ENCODE measurements at places on chromosomes 5 and 9.

- peak; percentile 20 for DNase-seq
Measured at GRCh38 chr5:129508606-129509005, 48.5 kb downstream of the ADAMTS19 start.

DNA sequence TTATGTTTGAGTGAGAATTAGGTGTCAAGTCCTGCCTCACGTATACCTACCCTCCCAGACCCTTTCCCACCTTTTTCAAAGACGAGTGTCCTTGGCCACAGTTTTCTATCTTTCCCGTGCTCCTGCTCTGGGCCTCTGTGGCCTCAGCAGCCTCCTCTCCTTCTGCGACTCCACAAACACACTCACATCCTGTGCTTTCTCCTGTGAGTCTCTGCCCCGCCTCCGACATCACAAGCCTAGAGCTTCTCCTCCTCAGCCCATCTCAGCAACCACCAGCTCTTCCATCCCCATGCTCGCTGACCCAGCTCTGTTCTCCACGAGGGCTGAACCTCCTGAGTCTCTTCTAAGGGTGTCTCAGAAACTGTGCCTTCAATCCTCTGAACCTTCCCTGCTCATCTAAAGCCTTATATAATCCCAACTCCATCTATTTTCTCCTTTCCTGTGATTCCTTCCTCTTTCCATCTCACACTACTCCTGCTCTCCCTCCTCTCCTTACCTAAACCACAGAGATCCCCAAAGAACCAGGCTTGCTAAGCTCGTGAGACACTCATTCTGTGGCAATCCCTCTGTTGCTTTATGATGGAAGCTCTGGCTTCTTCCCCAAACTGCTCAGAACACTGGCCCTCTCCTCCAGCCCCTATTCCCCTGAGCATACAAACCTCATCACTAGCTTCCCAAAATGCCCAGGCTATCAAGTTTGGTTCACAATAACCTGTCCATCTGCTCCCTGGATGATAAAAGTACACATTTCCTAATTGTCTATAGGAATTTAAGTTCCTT lies 55.2 kb downstream of the RASEF start:
- no peak for DNase-seq

GRCh38 chr9:116414374-116414773 lies 260.8 kb downstream of the PAPPA start:
- DNase-seq: no peak

DNA sequence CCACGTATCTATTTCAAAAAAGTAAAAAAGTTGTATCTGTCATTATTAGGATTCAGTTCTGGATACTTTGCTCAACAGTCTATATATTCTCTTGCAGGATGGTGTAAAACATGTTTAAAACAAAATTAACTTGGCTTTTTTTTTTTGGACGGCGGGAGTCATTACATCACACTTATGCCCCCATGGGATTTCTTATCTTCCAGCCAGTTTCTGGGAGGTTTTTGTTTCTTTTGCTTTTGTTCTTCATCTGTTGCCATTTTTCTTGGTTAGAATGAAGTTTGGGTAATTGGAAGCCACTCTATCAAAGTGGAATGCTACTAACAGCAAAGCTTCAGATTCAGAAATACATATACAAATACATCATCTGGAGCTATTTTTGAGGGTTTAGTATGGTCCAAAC lies 1.8 kb upstream of the STARD4 start:
- no peak for DNase-seq

GRCh38 chr5:180869587-180869986 lies 8.5 kb upstream of the ZFP62 start:
- no peak for DNase-seq

DNA sequence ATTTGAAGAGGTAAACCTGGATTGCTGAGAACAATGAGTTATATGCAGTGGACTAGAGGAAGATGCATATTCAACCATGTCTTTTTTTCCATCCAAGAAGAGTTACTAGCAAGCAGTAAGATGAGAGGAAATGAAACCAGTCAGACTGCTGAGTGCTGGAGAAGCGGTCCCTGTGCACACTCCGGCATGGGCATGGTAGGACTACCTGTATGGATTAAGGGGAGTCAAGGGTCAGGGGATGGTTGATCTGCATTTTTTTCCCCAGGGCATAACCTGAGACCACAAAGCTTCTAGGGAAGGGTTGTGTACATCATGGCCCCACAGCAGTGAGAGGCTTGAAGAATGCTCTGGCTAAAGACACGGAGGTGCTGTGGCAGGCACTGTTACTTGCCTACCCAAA lies 76.6 kb upstream of the ZNF169 start:
- DNase-seq: no peak

DNA sequence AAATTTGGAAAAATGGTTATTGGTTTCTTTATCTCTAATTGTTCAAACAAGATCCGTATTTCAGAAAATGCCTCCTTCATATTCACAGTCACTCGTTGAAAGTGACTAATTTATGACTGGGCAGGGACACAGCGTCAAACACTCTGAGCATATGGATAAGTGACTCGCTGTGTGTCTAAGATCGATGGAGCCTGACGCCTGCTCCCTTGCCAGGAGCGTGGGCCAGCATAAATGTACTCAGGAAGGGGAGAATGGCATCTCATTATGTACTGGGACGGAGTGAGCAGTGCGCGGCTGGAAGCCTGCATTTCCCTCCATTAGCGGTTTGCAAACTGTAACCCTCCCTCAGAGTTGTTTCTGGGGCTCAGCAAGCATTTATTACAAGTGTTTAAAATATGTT lies 79.8 kb upstream of the CAST start:
- peak; percentile 35 for DNase-seq

DNA sequence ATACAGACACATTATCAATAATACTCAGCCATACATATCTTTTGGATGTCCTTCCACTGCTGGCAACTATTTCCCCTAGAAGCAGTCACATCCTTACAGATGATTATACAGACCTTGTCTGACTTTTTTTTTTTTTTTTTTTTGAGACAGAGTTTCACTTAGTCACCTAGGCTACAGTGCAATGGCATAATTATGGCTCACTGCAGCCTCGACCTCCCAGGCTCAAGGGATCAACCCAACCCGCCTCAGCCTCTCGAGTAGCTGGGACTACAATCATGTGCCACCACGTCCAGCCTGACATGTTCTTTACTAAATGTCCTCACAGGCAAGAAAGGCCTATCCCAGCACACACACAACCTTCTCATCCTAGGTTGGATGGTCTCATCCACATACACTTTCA lies 24.0 kb downstream of the NR6A1 start:
- no peak for DNase-seq

- no peak for DNase-seq
Measured at GRCh38 chr5:96633820-96634219, 28.4 kb upstream of the CAST start.

- no peak for DNase-seq
Measured at GRCh38 chr5:34817558-34818351, 21.2 kb upstream of the TTC23L start.

- DNase-seq: no peak
Measured at GRCh38 chr9:91809581-91810285, 140.3 kb downstream of the ROR2 start.

DNA sequence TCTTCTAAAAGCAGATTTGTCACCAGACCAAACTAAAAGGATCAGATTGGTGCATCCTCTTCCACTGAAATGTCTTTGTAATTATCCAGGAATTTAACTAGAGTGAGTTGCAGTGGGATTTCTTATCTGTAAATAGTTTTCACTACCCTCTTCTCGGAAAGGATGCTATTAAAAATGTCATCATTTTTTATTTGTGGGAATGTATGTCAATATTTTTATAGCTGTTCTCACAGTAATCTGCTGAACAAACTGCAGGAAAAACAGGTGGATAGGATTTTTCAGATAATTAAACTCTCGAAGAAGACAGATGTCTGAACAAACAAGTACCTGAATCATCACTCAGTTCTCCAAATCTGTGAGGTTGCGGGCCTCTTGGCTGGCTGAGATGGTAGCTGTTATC lies 62.7 kb downstream of the RAB14 start:
- DNase-seq: no peak

DNA sequence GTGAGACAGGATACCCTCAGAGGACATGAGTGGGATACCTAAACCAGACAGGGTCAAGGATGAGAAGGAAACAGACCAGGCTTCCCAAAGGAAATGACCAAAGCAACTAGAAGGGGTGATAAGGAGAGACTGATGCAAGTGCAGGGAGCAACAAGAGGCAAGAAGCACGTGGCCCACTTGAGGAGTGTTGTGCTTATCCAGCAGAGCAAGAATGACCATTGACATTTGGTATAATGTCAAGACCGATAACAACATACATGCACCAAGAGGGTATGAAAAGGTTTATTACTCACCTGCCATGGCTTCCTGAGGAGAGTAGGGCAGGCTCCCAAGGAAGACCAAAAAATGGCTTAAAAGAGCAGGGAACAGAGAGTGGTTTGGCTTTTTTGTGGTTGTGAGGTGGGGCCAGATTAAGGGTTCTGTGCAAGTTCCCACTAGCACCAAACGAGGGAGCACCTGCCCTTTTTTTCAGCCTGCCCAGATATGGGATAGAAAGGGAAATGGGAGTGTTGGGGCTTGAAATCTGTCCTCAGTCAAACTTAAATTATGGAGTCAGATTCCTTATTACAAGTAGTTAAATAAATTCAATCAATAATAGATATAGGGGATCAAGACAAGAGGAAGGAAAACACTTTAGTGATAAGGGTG lies 513.6 kb downstream of the RASEF start:
- DNase-seq: no peak

- DNase-seq: no peak
Measured at GRCh38 chr5:100161868-100162267, 373.3 kb upstream of the FAM174A start.

DNA sequence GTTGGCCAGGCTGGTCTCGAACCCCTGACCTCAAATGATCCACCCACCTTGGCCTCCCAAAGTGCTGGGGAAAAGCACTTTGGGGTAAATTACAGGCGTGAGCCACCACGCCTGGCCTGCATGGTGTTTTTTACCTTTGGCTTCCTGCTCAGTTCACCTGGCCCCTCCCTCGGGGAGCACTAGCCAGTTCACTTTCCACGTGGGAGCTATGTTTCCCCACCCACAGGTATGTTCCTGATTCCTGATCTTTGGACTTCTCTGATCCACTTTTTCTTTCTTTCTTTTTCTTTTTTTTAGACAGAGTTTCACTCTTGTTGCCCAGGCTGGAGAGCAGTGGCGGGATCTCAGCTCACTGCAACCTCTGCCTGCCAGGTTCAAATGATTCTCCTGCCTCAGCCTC lies 15.8 kb downstream of the DAB2IP start:
- no peak for DNase-seq

DNA sequence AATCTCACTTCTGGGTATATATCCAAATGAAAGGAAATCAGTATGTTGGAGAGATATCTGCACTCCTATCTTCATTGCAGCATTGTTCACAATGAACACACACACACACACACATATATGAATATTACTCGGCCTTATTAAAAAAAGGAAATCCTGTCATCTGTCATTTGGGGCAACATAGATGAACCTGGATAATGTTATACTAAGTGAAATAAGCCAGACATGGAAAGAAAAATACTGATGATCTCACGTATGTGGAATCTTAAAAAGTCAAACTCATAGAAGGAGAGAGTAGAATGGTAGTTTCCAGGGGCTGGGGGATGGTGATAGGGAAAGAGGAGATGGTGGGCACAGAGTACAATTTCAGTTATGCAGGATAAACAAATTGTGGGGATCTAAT lies 100.3 kb downstream of the EMB start:
- DNase-seq: no peak

DNA sequence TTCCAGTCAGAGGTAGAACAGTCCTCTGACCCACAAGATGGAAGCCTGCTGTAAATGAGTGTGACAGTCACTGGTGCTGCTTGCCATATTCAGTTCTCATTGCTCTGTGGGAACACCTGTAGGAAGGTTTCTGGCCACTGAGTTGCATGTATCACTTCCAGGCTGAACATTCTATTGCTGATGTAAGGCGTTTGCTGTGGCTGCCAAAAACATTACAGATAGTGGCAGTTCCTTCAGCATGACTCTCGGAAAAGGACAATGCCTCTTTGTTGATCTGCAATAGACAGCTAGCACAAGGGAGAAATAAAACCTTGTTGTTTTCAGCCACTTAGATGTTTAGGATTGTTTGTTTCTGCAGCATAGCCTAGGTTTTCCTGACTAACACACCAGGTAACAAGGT lies 217.2 kb downstream of the AGTPBP1 start:
- DNase-seq: no peak

DNA sequence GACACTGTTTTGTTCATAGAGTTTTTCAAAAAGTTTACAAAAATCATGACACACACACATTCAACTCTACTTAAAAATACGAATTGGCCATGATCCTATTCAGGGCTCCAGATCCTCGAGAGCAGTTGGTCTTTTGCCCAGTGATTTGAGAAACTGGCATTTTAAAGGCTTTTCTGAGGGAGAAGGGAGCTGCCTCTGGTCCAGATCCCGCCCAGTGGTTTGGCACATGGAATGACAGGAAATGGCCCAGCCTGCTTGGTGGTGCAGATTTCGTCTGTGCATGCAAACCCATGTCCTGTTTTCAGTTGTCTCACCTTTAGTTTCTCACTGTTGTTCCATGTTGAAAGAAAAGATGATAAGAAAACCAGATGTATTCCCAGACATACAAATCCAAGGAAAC lies 3.6 kb downstream of the CAMK4 start:
- DNase-seq: peak; percentile 73

- peak; percentile 75 for DNase-seq
Measured at GRCh38 chr5:156479849-156480248, 152.9 kb downstream of the SGCD start.

DNA sequence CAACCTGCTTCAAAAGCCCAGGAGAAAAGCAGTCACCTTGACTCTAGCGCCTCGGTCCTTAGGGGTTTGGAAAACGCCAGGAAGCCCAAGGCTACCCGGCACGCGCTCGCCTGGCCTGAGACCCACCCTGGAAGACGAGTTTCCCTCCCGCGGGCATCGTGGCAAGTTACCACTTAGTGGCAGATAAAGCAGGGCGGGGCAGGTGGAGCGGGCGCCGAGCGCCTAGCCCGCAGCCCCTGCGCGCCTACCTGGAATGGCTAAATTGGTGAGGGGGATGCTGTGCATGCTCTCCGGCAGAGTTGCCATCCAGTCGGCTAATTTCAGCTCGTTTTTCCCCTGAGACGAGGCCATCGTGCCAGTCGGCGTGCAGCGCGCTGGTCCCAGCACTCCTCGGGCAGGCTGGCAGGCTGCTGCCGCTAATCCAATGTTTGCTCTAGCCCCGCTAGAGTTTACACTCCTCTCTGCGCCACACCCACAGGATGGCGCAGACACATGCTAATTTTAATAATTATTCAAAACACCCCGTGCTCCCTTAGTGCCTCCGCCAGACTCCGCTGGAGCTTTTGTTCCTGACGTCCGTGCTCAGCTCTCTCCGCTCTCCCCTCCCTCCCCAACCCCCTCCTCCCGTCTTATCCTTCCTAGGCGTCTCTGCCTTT lies at the start of gene PLCXD3:
Gene PLCXD3, minus strand, starts transcription at position 426 of the 656 bp plus-strand sequence. Its CDS starts 75 bp downstream, at position 351.
- peak; percentile 19 for DNase-seq

DNA sequence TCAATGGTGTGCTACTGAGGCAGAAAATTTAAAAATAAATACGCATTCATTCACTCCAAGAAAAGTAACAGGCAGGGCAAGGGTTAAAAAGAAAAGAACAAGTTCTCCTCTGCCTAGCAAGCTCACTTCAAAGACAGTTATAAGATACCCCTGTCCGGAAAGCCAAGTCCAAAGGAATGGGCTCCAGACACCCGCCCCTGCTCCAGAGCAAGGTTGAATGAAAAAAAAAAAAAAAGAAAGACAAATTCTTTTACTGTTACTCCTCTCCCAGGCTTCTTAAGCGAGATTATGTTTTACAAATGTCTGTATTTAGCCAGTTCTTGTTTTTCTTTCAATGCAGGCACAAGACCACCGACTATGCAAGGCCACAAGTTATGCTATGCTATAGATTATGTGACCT lies 9.1 kb upstream of the ANXA2R start:
- DNase-seq: no peak

Measured in right hindlimb (tissue), 1 donor.